ENCODE measurements at places on chromosomes 11 and 22.

- DNase-seq = no peak
These were observed 107.7 kb upstream of the DDI1 start for GRCh38 chr11:103928802-103929161.

DNA sequence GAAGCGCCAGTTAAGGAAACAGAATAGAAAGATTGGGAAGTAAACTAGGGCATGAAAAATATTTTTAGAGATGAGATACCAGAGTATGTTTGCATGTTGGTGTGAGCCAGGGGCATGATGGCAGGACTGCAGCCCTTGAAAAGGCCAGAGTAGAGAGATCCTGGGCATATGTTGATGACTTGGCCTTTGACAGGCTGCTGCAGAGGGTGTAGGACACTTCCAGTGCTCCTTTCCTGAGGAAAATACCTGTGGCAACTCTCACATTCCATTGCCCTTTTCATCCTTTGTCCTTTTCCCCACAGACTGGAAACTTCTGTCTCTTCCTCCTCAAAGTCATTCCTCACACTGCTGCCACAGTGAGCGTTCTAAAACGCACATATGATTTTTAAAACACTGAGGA lies 150.7 kb upstream of the CCDC90B start:
- DNase-seq = no peak

- peak; percentile 33 for DNase-seq
These were observed 1.3 kb upstream of the SCARF2 start for GRCh38 chr22:20438678-20439492.

GRCh38 chr11:714436-714835 lies 8.4 kb downstream of the EPS8L2 start:
- DNase-seq = no peak

DNA sequence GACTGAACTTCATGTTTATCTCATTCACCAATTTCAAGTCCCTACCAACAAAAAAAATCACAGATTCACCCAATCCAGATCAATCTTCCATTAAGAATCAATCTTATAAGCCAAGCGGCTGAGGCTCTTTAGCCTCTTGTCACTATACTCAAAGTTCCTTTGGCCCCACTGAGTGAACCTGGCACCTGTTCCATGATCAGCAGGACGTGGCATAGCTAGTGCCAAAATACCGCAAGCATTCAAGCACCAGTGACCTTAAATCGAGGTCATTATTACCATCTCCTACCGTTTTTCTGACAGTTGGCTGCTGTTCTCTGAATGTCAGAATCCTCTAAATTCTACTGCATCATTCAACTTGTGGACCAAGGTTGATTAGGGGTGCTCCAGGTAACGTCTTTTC lies 141.2 kb downstream of the CADM1 start:
- no peak for DNase-seq

- DNase-seq = no peak
These were observed 29.7 kb downstream of the LRP4 start for GRCh38 chr11:46888636-46889035.

- DNase-seq = no peak
These were observed 64.0 kb downstream of the PPME1 start for GRCh38 chr11:74235121-74235520.

GRCh38 chr11:487571-488021 lies 19.4 kb downstream of the RNH1 start:
- DNase-seq = no peak

GRCh38 chr11:36726420-36726819 lies 128.4 kb upstream of the RAG2 start:
- no peak for DNase-seq

- no peak for DNase-seq
These were observed 59.1 kb upstream of the POU2AF2 start for GRCh38 chr11:111186308-111186915.

DNA sequence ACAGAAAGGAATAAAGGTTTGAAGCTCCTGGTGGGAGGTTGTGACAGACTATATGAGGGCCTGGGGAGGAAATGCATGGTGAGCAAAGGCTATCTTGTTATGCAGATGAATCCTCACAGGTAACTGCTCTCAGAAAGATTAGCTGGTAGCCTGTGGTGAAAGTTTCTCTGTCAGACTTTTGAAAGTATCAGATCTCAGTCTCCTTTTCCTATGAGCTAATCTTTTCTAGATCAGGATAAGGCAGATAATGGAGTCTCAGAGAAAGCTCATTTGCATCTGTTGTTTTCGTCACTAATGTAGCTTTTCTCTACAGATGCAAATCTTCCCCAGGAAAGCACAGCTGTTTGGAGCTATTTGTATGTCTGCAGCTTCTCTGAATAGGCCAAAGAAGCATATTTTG lies 21.0 kb upstream of the OR6X1 start:
- no peak for DNase-seq

- no peak for DNase-seq
These were observed 14.0 kb upstream of the TP53I11 start for GRCh38 chr11:44964526-44965209.

GRCh38 chr11:109138196-109138595 lies 283.8 kb upstream of the C11orf87 start:
- peak; percentile 42 for DNase-seq

DNA sequence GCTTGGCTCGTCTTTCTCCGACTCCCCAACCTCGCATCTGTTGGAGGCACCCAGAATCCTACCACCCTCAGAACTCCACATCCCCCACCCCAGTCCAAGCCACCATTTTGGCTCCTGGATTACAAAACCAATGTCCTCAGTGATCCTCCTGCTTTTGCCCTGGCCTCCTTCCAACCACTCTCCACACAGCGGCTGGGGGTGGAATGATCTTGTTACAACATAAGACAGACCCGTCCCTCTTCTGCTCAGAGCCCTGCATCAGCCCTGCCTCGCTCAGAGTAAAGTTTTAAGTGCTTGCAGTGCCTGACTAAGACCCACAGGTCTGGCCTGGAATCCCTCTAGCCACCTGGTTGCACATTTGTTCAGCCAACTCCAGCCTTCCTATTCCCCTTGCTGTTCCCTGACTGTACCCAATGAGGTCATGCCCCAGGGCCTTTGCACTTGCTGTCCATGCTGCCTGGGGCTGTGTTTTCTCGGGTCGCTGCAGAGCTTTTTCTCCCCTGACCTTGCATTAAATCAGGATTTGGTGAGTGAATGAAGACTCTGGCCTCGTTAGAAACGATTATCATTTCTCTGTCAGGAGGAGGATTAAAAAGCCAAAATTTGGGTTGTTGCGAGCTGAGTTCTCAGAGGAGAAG lies 67.3 kb downstream of the IGF2 start:
- DNase-seq = no peak
